Cortex of kidney (tissue), 1 donor: ENCODE measurements at places on chromosomes 16 and 17.

- DNase-seq: no peak
These were observed 129.5 kb downstream of the CDH13 start for GRCh38 chr16:82756283-82756599.

- DNase-seq: no peak
These were observed 8.0 kb downstream of the TNRC6C start for GRCh38 chr17:77966476-77966875.

GRCh38 chr16:89094880-89095258 is 1.2 kb downstream of the ACSF3 start:
- DNase-seq: no peak

DNA sequence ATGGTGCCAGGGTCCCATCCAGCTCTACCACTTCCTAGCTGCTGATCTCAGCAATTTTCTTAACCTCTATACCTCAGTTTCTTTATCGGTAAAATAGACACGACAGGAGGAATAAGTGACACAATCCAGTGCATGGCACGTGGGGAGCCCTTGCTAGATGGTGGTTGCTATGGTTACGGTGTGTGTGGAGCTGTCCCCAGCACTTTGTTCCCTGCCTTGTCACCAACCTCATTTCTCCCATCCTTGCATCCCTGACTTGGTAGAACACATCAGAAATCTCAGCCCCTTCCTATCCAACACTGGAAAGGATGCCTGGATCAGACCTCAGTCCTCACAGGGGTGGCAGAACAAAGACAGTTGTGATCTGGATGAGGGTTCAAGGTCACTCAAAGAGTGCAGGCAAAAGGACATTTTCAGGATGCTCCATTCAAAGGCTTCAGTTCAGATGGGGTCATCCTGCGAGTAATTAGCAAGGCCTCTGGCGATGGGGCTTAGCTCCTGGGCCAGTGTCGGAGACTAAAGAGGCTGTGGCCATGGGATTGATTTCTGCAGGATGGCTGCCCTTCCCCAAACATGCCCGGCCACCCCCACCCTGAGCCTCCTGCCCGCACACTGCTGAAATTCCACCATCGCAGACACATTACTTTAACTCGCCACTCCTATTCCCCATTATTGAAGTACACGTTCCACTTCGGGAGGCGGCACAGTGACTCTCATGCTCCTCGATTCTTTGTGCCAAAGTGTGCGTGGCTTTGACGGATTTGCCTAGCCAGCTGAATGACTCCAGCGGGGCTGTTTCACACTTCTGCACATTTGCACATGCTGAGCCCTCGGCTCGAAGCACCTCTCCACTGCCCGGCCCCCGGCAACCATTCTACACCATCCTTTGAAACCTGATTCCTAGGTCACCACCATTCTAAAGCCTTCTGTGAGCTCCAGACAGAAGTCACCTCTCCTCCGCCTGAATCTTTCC is 40.3 kb downstream of the WNT3 start:
- DNase-seq: no peak

DNA sequence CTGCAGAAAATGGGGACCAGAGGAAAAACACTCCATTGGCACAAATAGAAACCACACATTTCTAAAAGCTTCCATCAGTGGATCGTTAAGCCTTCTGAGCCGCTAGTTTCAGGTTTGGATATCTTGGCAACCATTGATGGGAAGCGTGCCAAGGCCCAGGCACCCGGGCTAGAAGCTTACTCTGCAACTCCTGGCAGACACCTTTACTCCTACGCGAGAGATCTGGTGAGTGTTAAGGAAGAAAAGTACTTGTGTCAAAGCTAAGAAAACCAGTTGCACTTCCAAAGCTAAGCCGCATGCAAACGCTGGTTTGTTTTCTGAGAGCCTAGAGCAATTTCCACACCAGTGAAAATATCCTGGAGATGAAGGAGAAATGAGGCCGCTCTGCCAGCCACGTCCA is 472.4 kb downstream of the PMP22 start:
- no peak for DNase-seq

DNA sequence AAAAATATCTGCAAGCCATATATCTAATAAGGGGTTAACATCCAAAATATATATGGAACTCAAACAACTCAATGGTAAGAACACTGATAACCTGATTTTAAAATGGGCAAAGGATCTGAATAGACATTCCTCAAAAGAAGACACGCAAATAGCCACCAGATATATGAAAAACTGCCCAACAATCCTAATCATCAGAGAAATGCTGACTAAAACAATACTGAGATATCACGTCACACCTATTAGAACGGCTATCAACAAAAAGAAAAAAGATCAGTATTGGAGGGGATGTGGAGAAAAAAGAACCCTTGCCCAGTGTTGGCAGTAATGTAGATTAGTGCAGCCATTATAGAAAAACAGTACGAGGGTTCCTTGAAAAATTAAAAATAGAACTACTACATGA is 97.2 kb downstream of the CEP112 start:
- DNase-seq: no peak

DNA sequence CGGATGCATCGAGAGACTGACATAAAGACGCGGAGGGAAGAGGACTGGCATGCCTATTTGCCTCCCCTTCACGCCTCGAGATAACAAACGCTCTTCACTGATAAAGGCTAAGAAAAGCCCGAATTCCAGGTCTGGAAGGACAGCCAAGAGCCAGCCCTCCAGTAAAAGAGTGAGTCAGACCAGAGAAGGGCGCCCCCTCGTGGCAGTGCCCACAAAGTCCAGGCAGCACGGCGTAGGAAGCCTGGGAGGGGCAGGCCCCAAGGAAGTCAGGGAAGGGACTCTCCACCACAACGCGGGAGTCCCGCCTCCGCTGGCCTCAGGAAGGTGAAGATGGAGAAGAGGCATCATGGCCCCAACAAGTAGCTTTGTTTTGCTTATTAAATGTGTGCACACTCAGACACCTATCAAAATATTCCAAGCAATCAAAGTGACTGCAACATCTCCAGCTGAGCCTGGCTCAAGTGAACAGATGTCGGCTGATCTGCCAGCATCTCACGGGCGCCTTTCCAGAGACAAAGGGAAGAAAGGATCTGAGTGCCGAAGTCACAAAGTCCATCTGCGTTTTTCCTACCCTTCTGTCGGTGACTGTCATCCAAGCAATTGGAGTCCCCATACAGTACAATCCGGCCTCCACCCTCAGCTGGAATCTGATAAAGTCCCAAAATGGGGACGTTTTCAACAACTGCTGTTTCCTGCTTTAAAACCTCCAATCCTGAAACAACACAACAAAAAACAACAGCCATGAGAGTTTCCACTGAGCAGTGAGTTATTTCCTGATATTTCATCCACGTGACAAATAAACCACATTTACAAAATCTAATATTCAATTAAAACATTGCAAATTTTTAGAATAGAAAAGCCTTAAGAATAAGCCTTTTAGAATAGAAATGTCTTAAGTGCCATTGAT is 20.4 kb upstream of the SLC38A8 start:
- no peak for DNase-seq

GRCh38 chr17:61128661-61129115 is 271.0 kb upstream of the TBX2 start:
- no peak for DNase-seq

DNA sequence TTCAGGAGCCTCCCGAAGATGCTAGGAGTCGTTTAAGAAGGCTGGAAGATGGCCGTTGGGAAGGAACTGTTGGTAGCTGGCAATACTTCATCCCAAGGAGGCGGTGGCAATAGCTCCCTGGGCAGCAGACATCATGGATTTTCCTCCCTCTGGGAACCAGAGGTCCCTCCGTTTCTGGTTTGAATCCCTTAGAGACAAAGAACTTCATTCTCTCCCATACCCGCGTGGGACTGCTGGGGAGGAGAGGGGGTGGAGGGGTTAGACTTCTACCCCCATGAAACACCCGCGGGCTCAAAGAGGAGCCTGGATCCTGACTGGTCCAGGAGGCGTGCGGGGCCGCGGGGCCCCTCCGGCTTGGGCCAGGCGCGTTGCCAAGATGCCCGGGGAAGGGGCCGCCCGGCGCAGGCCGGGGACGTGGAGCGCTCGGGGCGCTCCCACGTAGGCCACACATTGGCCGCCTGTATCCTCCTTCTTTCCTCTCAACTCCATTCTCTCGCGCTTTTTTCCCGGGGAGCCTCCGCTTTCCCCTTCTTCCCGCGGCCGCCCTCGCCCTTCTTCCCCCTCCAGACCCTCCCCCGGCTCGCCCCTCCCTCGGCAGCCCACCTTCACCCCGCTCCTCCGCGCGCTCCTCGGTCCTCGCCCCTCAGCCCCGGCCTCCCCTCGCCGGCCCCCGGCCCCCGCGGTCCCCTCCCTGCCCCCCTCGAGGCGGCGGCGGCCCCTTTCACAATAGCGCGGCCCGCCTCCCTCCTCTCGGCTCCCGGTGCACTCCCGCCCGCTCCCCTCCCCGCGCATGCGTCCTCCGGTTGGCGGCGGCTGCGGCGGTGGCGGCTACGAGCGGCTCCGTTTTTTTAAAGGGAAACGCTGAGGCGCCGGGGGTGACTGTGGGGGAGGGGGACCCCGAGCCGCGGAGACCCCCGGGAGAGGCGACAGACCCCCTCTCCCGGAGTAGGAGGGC is at the start of gene MSL1:
Gene MSL1 (plus strand): TSS at position 791 of the 955 bp plus-strand sequence. CDS start 642 bp downstream, outside the sequence.
- DNase-seq: peak; percentile 50

DNA sequence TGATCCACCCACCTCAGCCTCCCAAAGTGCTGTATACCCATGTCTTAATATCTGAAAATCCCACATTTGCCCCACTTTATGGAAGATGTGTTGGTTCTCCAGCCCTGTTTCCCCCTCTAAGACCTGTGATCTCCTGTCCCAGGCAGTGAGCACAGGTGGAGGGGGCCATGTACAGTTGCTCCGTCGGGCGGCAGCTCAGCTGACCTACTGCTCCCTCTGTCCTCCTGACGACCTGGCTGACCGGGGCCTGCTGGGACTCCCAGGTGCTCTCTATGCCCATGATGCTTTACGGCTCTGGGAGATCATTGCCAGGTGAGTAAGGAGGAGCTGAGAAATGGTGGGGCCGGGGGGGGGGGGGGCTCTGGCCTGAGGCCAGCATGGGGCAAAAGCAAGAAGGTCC is 6.7 kb upstream of the RNASEK start:
- no peak for DNase-seq

DNA sequence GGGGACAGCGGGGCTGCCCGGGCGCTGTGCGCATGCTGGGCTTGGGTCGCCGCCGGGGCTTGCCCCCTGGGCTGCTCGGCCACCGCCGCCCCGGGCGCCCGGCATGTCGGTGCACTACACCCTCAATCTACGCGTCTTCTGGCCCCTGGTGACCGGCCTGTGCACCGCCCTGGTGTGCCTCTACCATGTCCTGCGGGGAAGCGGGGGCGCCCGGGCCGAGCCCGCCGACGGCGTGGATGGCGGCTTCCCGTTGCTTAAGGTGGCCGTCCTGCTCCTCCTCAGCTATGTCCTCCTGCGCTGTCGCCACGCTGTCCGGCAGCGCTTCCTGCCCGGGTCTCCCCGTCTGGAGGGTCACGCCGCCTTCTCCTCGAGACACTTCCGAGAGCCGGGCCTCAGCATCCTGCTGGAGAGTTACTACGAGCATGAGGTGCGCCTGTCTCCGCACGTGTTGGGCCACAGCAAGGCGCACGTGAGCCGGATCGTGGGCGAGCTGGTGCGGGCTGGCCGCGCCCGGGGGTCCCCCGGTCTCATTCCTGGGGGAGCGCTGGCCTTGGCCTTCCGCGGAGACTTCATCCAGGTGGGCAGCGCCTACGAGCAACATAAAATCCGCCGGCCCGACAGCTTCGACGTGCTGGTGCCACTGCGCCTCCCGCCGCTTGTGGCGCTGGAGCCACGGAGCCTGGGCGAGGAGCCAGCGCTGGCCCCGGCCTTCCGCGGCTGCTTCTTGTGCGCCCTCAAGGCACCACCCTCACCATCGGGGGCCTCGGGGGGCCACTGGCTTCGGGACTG is 789 bp downstream of the ITPRIPL2 start:
- no peak for DNase-seq

DNA sequence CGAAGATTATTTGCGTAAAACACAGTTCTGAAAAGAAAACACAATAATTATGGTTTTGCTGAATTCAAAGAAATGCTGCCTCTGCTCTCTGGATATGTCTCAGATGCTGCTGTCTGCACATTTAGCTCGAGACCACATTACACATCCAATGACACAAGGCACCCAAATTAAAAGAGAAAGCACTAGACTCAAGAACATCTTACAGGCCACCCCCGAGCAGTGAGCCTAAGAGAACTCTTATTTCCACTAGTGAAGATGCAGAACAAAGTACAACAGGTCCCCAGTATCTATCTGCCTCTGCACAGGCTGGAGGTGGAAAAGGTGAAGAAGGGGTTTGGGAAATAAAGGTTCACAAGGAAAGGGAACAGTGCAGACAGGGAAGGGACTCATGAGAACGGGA is 33.5 kb downstream of the GRB2 start:
- DNase-seq: no peak
